Coronary artery (tissue), 2 donors: ENCODE measurements at places on chromosomes 5 and 9.

- no peak for DNase-seq
Measured at GRCh38 chr5:3650320-3650719, 54.7 kb downstream of the IRX1 start.

- no peak for DNase-seq
Measured at GRCh38 chr5:27315363-27316270, 277.2 kb upstream of the CDH9 start.

GRCh38 chr9:21392270-21392669 is 7.1 kb upstream of the IFNA2 start:
- no peak for DNase-seq

DNA sequence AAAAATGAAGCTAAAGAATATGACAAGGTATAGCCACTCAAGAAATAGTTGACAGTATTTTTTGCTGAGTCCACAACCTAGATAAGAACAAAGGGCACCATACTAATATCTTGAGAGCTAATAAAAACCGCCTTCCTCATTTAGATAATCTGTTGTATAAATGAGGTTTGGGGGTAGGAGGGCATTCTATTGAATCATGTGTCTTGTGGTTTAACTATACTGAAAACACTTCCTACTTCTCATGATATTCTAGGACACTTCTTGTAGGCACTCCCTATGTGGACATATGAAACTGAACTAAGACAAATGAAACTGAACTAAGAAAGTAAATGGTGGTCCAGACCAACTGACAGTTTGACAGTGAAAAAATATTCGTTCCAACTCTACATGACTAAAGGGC is 1268.5 kb upstream of the C9orf72 start:
- DNase-seq: no peak

GRCh38 chr5:132086277-132086794 is 12.7 kb downstream of the CSF2 start:
- DNase-seq: no peak

GRCh38 chr5:123876276-123876790 is 364.4 kb downstream of the CSNK1G3 start:
- DNase-seq: no peak

GRCh38 chr9:16150501-16150900 is 597.7 kb downstream of the CCDC171 start:
- no peak for DNase-seq

DNA sequence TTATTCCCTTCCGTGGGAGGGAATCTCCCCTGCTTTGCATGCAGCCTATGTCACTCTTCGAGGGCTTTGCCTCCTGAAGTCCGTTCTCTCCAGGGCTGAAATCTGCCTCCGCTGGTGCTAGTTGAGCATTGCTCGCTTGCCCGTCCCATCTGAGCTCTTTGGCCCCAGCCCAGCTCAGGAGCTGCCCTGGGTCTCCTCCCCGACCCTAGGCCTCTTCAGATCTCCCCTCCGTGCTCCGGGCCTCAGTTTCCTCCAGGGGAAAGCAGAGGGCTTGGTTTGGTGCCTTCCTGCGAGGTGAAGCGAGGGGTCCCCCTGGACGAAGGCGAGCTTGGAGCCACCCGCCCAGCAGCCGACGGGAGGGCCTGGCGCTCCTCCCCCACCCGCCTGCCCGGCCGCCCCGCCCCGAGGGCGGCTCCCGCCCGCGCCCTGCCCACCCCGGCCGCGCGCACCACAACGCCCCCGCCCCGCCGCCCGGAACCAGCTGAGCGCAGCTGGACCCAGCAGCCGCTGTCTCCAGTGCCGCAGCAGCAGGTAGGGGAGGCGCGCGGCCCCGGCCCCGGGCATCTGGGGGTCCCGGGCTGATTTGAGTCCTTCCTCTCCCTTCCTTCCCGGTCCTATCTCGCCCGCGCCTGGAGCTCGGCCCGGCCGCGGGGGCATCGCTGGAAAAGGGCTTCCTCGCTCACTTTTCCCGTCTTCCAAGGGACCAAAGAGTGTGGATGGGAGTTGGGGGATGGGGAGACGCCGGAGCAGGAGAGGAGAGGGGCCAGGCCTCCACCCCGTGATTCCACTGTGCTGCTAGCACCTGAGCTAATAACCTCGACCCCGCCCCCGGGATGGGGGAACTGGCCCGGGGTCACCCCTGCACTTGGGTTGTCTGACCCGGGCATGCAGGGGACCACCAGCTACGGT is at the start of gene GSN:
GSN (plus strand) TSS at position 474 of the 909 bp plus-strand sequence. CDS start 33,810 bp downstream, outside the sequence.
- DNase-seq: peak; percentile 88

DNA sequence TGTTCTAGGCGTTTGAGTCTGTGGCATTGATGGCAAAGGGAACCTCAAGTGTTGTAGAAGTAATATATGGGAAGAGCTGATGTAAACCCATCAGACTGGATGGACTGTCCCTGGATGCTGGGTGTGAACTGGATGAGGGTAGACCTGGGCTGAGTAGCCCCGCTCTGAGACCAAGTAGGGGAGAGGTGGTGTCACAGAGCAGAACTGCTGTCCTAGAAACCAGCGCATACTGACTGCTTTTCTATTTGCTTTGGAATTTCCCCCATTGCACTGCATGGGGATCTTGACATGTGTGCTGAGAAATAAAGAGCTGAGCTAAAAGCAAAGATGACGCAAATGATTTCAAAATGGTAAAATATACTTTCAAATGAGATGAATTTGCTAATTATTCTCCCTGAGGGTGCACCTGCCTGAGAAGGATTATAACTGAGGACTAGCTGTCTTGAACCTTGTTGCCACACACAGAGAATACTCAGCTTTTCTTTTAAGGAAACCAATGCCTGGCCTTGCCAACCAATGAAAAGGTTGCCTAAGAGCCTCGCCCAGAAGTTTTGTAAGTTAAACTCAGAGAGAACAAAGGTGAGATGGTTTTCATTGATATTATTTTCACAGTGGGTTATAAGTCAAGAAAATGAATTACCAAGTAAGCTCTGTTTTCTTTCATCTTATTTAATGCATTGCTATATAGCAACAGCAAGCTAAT is 44.8 kb downstream of the NIM1K start:
- no peak for DNase-seq

DNA sequence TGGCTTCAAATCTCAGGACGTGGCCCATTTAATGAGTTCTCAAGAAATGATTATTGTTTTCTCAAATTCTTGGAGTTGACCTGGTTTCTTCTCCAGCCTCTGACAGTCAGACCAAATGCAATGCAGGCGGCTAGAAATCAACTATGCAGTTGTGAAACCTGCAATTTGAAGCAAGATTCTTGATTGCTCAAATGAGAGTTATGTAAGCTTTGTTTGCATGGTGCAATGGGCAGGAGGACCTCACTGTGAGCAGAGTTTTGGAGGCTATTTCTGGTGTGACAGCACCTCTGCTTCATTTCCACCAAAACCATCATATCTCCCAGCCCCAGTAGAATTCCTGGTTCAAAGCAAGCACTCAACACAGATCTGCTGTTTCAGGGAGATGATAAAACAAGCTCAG is 500.0 kb upstream of the KLF4 start:
- no peak for DNase-seq

GRCh38 chr9:134617246-134617645 is 24.4 kb upstream of the COL5A1 start:
- peak; percentile 29 for DNase-seq

DNA sequence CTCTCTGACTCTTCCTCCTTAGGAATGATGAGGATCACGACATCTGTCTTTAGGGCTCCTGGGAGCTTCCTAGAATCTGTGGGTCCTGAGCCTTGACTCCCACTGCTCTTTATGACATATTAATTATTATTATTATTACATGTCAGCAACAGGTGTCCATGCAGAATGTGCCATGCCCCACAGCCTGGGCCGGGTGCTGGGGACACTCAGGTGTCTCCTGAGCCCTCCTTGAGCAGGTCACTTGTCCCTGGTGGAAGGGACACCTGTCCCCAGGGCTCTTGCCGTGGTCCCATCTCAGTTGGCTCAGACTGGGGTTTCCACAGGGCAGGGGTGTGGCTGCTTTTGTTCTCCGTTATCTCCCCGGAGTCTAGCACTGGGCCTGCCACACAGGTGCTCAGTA is 34.2 kb downstream of the PTGES start:
- no peak for DNase-seq

GRCh38 chr9:125701351-125701750 is 5.7 kb downstream of the MAPKAP1 start:
- DNase-seq: no peak

DNA sequence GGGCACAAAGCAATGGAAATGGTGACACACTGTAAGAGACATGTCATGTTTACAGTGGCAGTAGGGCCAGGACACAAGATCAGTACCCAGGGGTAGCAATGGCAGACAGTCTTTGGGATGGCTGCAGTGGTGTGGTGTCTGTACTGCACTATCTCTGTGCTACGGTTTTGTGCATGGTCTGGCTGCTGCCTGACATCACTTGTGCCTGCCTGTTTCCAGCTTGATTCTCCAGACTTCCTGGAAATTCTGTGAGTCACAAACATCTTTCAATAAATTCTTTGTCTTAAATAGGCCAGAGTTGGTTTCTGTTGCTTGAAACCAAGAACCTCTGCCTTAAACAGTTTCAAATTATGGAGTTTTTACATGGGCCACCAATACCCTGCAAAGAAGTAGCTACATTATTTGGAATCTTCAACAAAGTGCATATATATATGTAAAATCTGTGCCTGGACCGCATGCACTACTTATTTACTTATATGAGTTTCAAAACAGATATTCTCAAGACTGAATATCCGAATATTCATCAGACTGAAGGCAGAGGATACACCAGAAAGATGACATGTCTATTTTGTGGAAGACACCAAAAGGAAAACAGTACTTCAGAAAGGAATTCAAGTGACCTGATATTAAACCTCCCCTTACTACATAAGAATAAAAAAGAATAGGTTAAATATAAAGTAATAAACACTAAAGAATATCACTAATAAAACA is 188.1 kb downstream of the RFX3 start:
- no peak for DNase-seq

- DNase-seq: no peak
Measured at GRCh38 chr5:145854651-145855258, 18.1 kb downstream of the GRXCR2 start.

DNA sequence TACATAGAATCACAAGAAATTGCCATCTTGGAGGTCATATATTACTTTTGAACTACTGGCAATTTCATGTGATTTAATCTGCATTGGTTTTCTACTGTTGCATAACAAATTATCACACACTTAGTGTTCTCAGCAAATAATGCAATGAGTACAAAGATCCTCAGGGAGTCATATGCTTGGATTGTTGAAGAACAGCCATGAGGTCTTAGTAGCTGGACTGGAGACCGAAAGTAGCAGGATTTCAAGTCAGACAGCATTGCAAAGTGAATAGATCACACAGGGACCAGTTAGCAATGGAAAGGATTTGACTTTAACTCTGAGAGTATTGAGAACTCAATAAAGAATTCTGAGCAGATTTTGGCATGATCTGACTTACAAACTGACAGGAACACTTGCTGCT is 32.2 kb upstream of the FRMD3 start:
- DNase-seq: no peak

GRCh38 chr9:101585740-101586139 is 9.0 kb downstream of the PPP3R2 start:
- DNase-seq: no peak

- DNase-seq: no peak
Measured at GRCh38 chr5:180291234-180291940, 496 bp downstream of the MAPK9 start.

DNA sequence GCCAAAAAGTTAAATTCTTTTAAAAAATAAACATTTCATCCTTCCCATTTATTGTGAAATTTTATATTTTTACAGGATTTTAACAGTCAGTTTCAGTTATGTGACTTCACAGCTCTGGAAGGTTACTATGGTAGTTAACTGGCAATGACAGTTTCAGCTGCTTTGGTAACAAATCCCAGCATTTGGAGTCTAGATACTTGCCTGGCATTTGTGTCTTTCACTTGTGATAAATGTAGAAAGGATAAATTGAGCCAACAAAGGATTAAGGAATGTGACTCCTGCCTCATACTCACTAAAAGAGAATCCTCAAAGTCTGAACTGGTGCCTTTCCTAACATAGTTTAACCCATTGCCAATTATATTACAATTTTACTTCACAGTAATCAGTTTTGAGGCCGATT is 315.5 kb downstream of the FER start:
- DNase-seq: no peak

GRCh38 chr9:33837138-33837537 is 20.2 kb downstream of the UBE2R2 start:
- no peak for DNase-seq

GRCh38 chr9:113409883-113410206 is 630 bp downstream of the POLE3 start:
- no peak for DNase-seq

GRCh38 chr9:95635986-95636671 is 119.4 kb upstream of the PTCH1 start:
- no peak for DNase-seq
